Urothelium cell line (cell line): ENCODE measurements at places on chromosomes 1 and 21.

DNA sequence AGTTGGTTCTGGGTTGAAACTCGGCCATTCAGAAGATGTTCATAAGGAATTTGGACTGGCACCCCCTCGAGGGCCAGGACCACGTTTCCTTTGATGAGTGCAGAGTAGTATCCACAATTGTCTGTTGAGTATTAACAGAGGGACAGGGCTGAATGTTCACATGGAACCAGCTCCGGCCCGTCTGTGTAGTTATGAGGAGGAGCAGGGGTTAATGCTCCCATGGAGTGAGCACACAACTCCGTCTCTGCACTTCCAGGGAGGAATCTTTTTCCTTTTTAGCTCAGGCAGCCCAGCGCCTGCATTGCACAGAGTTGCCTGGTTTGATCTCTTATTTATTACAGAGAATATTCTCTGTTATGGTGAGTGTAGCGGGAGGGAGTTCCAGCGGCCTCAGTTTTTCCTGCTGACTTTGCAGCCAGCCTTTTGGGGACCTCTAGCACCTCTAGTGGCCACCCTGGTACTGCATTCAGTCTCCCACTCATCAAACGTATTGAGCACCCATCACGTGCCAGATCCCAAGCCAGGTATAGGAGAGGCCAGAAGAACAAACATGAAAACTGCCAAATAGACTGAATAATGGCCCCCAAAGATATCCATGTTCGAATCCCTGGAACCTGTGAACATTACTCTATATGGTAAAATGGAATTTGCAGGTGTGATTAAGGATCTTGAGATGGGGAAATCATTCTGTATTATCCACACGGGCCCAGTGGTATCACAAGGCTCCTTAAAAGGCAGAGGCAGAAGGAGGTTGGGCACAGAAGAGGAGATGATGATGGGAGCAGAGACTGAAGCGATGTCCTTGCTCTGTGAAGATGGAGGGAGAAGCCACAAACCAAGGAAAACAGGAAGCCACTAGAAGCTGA lies 167.7 kb upstream of the CSF3R start:
- DNase-seq = peak; percentile 56

- no peak for DNase-seq
Measured at GRCh38 chr1:110902820-110903463, 30.0 kb downstream of the CD53 start.

GRCh38 chr1:165313903-165314302 lies 42.6 kb downstream of the LMX1A start:
- no peak for DNase-seq

GRCh38 chr1:85180869-85181268 lies 19.9 kb downstream of the SYDE2 start:
- DNase-seq = no peak

DNA sequence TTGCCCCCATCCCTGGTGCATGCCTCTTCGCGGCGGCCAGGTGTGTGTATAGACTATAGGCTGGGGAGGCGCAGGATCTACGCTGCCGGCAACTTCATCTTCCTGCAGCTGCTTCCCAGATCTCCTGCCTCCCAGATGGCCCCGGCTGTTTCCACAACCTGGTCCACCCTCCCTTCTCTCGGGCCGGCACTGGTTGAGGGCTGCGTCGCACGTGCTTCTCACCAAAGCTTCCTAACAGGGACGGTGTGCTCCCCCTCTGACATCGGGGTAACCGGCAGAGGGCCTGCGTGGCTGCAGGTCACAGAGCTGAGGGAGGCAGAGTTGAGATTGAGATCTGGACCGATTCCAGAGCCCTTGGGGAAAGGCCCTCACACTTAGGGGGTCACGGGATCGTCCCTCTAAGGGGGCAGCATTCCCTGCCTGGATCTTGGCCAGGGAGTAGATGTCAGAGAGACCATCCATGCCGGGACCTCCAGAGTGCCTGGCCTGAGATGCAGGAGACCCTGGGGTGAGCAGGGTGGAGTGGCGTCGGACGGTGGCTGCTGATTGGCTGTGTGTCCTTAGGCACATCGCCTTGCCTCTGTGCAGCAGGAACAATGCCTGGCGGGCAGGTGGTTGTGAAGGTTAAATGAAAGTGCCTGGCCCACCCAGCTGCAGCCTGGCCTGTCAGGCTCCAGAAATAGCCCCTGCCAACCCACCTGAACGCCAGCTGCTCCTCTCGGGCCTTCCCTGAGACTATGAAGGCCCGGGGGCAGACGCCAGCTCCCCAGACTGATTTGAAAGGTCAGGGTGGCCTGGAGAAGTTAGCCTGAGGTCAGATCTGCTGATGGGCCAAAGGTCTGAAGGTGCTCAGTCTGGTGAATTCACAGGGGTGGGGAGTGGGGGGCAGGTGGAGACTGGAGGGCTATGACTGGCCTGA lies 6.1 kb upstream of the MASP2 start:
- DNase-seq = no peak

DNA sequence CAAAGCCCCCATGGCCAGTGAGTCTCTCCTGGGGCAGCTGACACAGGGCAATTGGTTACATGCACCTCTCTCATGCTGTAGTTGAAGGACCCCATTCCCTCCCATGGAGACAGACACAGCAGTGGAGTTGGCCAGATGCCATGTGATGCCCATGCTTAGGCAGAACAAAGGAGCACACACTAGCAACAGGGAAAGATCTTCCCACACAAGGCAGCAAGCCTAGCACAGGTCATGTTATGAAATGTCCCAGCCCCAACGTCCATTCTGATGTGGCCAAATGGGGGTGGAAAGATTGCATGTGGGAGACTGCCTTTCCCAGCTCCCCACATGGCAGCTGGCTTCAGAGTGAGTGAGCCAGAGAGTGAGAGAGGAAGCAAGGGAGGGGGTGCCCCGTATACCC lies 34.5 kb downstream of the AADACL4 start:
- no peak for DNase-seq

DNA sequence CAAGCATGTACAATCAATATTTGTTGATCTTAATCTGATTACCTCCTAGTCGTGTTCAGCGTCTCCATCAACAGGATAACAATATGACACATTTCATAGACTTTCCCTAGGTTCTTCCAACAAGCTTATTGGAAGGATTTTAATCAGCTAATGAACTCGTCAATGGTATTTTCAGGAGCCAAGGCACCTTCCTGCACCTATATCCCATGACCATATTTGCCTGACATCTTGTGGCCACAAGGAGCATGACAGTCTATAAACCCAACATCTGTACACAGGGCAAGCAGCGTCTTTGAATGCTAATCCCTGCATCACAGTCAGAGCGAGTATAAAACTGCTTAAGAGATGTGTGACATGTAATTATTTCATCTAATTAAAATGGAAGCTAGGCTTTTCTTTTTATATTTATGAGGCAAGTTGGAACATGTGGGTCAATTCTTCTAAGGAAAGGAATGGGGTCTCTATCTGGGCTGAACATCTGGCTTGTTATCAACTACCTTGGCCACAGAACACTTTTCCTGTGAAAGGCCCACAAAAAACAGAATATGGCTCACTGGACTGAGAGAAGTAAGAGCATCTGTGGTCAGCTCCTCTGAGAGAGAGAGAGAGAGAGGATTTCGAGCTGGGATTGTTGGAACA lies 388.8 kb downstream of the NTNG1 start:
- DNase-seq = peak; percentile 57

- DNase-seq = no peak
Measured at GRCh38 chr1:184359909-184360308, 26.9 kb upstream of the C1orf21 start.

- peak; percentile 50 for DNase-seq
Measured at GRCh38 chr1:62144238-62144831, 50.3 kb upstream of the L1TD1 start.
